ENCODE measurements at places on chromosomes 2 and 18. TPM values are rescaled to one million over a fixed set of nuclear protein-coding genes. Genes with fewer than 3 reads are reported as not detected.

GRCh38 chr2:168344706-168345105, 97.3 kb upstream of the STK39 start:
- DNase-seq: no peak
- H3K4me1 ChIP-seq: peaks cover 6% of the 10 kb centered on the region
- H3K27me3 ChIP-seq: peaks cover 16% of the 10 kb centered on the region
- H3K4me3 ChIP-seq: no peak overlapping the region
- no peak overlapping the region for H3K27ac ChIP-seq

PJVK gene
- total RNA-seq: 2.0 TPM

- H3K27me3 ChIP-seq: peaks cover 2% of the 10 kb centered on the region
- DNase-seq: no peak
- no peak overlapping the region for H3K27ac ChIP-seq
- no peaks in the 10 kb centered on the region for H3K36me3 ChIP-seq
- H3K4me1 ChIP-seq: no peaks in the 10 kb centered on the region
- no peak overlapping the region for H3K4me3 ChIP-seq
Measured at GRCh38 chr18:61662726-61663125, 230.1 kb downstream of the RNF152 start.

DNA sequence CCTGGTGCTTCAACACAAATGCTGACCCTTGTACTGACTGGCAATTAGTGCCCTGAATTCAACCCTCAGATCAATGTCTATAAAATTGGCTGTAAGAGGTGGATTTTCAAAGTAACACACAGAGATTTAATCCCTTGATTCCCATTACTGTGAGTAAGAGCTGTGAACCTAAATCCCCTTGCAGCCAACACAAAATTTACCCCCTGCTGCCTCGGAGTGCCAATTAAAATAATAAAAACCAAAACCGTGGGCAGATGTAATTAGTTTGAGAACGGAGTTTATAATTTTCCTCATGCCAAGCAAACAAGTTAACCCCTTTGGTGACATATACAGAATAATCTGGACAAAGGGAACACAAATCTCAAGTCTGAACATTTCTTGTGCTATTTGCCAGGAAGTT, 55.8 kb upstream of the REV1 start:
- no peak overlapping the region for H3K4me3 ChIP-seq
- no peaks in the 10 kb centered on the region for H3K36me3 ChIP-seq
- H3K4me1 ChIP-seq: no peaks in the 10 kb centered on the region
- H3K27me3 ChIP-seq: peaks cover 7% of the 10 kb centered on the region
- no peak for DNase-seq

HNMT gene
- total RNA-seq: not detected

MC2R gene
- not detected for total RNA-seq

- H3K4me1 ChIP-seq: peaks cover 18% of the 10 kb centered on the region
- H3K4me3 ChIP-seq: peak within 1 kb of the TSS; percentile 94
- peak within 1 kb of the TSS; percentile 85 for H3K27ac ChIP-seq
- DNase-seq: peak; percentile 100
- peaks cover 3% of the 10 kb centered on the region for H3K36me3 ChIP-seq
Measured at GRCh38 chr2:218710687-218711549, at the start of gene TTLL4. TSS of gene TTLL4 (plus strand) at chr2:218710835. CDS start at chr2:218737677, 26,842 bp downstream.

GRCh38 chr2:112923237-112923966, 12.4 kb downstream of the IL37 start:
- H3K27ac ChIP-seq: no peak overlapping the region
- no peaks in the 10 kb centered on the region for H3K36me3 ChIP-seq
- DNase-seq: no peak

CFC1 gene
- total RNA-seq: not detected

DNA sequence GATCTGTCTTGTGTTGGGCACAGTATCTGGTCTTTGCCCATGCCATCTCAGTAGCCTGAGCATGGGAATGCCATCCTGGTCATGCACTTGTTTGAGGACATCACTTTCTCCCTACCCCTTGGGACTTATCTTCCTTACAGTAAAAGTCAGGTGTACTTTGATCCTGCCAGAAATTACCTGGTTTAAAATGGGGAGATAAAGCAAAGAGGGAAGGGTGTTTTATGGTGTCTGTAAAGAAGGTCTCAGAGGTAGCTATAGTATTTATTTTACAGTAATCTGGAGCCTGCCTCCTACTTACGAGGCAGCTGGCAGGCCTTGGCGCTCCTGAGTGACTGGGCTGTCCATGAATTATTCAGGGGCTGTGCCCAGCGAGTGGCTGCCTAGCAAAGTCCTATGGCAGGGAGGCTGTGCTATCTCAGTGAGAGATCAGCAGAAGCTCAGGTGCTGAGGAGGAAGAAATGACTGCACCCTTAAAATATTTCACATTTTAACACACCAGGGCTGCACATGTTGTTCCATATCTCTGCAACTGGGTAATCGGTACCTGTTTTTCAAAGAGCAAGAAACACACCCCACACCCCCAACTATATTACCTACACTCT, 93.9 kb downstream of the SPTBN1 start:
- H3K36me3 ChIP-seq: peaks cover 3% of the 10 kb centered on the region
- H3K4me1 ChIP-seq: peaks cover 33% of the 10 kb centered on the region
- no peaks in the 10 kb centered on the region for H3K27me3 ChIP-seq
- H3K4me3 ChIP-seq: no peak overlapping the region

DNA sequence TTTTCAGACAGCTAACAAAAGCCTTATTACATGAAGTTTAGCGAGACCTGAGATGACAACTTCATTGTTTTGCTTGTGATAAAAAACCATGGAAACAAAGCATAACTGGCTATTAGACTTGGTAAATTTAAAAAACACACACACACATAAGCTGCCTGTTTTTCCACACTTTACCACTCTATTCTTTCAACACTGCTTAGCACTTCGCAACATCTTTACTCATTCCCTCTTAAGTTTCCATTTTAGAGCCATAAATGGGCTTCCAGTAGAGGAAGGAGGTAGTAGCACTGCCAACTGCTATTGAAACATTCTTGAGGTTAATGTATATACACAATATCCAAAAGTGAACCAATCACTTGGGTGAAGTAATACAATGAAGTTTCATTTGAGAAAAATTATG, 54.1 kb downstream of the BAZ2B start:
- H3K4me3 ChIP-seq: no peak overlapping the region
- no peaks in the 10 kb centered on the region for H3K4me1 ChIP-seq
- H3K27me3 ChIP-seq: no peaks in the 10 kb centered on the region
- DNase-seq: no peak
- no peaks in the 10 kb centered on the region for H3K36me3 ChIP-seq

- peaks cover 22% of the 10 kb centered on the region for H3K36me3 ChIP-seq
- H3K4me3 ChIP-seq: no peak overlapping the region
- no peak overlapping the region for H3K27ac ChIP-seq
- no peaks in the 10 kb centered on the region for H3K27me3 ChIP-seq
- peak; percentile 56 for DNase-seq
Measured at GRCh38 chr2:216215658-216216390, 106.7 kb downstream of the XRCC5 start.

GRCh38 chr2:12434630-12435098, 282.1 kb upstream of the TRIB2 start:
- peaks cover 25% of the 10 kb centered on the region for H3K4me1 ChIP-seq
- H3K4me3 ChIP-seq: no peak overlapping the region
- DNase-seq: no peak
- no peak overlapping the region for H3K27ac ChIP-seq

DNA sequence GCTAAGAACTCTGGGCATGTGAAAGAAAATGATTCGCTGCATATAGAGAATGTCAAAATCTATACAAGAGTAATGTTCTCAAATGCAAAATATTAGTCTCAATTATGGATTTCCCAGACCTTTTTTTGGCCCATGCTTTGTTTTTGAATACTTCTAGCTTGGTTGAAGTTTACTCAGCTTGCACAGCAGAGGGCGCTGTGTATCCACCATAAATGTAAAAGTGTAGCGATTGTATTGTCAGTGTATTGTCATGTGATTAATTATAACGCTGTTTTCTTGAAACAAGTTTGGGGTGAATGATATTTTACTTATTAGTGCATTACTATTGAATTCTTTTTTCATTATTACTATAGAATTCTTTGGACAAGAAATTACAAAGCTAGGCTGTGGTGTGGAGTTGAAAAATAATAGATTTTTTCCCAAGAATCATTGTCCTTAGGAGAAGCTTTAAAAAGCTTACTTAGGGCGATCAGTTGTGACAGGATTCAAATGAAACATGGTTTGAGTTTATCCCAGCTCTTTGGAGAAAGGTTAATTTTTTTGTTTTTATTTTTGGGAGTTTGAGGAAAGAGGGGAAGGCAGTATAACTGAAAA, 98.3 kb downstream of the PIK3C3 start:
- H3K27me3 ChIP-seq: no peaks in the 10 kb centered on the region
- peaks cover 2% of the 10 kb centered on the region for H3K4me1 ChIP-seq
- DNase-seq: peak; percentile 87

GRCh38 chr18:22238036-22238435, 68.6 kb downstream of the GATA6 start:
- no peaks in the 10 kb centered on the region for H3K4me1 ChIP-seq
- no peak overlapping the region for H3K4me3 ChIP-seq
- H3K27me3 ChIP-seq: no peaks in the 10 kb centered on the region
- no peak overlapping the region for H3K27ac ChIP-seq

DNA sequence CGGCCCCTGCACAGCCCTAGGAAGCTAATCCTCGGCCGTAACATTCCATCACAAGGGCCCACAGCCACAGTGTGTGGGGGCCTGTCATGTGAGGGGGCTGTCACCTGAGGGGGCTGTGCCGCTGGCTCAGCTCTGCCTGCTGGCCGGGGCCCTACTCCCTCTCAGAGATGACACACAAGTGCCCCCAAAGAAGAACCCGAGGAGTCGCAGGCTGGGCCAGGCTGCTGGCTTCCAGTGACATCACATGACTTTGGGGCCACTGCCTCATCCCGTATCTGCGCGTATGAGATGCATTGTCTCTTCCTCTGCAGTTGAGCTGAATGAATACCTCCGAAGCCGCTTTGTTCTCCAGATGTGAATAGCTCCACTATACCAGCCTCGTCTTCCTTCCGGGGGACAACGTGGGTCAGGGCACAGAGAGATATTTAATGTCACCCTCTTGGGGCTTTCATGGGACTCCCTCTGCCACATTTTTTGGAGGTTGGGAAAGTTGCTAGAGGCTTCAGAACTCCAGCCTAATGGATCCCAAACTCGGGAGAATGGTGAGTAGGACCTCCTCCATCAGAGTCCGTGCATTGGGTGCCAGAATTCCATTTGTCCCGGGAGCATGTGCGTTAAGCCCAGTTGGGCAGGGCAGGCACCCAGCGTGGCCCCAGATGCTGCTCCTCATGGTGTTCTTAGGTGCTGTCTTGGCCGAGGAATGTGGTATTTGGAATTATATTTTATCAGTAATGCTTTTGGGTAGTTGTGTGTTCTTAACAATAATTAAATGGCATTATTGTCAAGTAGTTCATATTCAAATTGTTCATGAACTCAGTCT, at the start of gene CNDP1:
Gene CNDP1, plus strand, starts transcription at position 351 of the 820 bp plus-strand sequence. Its CDS starts 168 bp downstream, at position 519.
- H3K4me1 ChIP-seq: no peaks in the 10 kb centered on the region
- H3K27me3 ChIP-seq: peaks cover 10% of the 10 kb centered on the region
- no peak for DNase-seq
- H3K27ac ChIP-seq: no peak within 1 kb of the TSS

- H3K27me3 ChIP-seq: peaks cover 11% of the 10 kb centered on the region
- no peak overlapping the region for H3K27ac ChIP-seq
- DNase-seq: no peak
- H3K4me3 ChIP-seq: no peak overlapping the region
- H3K36me3 ChIP-seq: no peaks in the 10 kb centered on the region
Measured at GRCh38 chr18:22829781-22830180, 103.3 kb upstream of the RBBP8 start.

DNA sequence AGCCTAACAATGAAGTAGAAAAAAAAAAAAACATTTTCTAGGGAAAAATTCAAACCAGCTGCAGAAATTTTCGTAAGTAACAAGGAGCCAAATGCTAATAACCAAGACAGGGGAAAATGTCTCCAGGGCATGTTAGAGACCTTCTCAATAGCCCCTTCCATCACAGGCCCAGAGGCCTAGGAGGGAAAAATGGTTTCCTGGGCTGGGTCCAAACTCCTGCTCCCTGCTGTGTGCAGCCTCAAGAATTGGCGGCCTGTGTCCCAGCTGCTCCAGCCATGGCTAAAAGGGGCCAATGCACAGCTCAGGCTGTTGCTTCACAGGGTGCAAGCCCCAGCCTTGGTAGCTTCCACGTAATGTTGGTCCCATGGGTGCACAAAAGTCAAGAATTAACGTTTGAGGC, 266.2 kb downstream of the ZEB2 start:
- H3K27ac ChIP-seq: no peak overlapping the region
- DNase-seq: peak; percentile 28
- peaks cover 23% of the 10 kb centered on the region for H3K4me1 ChIP-seq
- no peaks in the 10 kb centered on the region for H3K27me3 ChIP-seq
- peaks cover 47% of the 10 kb centered on the region for H3K36me3 ChIP-seq
- H3K4me3 ChIP-seq: no peak overlapping the region
